ENCODE measurements at places on chromosomes 4 and X.

DNA sequence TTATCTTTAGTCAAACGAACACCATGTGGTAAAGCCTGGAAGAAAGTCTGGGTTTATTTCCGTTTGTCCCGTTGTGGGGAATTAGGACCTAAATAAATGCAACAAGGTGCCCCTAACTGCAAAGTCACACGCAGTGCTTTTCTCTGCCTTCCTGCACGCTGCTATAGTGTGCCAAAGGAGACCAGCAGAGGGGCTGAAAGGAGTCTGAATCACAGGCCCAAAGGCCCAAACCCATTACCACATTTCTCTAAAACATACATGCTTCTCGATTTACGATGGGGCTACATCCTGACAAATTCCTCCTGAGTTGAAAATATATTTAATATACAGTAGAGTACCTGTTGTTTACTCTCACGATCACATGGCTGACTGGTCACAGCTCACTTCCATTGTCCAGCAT is 4.5 kb downstream of the VEGFC start:
- DNase-seq = no peak

- DNase-seq = no peak
Measured at GRCh38 chr4:14023896-14024295, 396.4 kb upstream of the BOD1L1 start.

DNA sequence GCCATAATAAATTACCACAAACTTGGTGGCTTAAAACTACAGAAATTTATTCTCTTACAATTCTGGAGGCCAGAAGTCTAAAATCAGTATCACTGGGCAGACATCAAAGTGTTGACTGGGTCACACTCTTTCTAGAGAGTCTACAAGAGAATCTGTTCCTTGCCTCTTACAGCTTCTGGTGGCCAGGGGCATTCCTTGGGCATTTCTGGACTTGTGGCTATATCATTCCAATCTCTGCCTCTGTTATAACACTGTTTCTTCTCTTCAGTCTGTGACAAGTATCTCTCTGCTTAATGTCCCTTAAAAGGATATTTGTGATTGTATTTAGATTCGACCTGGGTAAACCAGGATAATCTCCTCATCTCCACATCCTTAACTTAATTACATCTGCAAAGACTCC is 207.3 kb upstream of the DCAF8L1 start:
- DNase-seq = no peak

DNA sequence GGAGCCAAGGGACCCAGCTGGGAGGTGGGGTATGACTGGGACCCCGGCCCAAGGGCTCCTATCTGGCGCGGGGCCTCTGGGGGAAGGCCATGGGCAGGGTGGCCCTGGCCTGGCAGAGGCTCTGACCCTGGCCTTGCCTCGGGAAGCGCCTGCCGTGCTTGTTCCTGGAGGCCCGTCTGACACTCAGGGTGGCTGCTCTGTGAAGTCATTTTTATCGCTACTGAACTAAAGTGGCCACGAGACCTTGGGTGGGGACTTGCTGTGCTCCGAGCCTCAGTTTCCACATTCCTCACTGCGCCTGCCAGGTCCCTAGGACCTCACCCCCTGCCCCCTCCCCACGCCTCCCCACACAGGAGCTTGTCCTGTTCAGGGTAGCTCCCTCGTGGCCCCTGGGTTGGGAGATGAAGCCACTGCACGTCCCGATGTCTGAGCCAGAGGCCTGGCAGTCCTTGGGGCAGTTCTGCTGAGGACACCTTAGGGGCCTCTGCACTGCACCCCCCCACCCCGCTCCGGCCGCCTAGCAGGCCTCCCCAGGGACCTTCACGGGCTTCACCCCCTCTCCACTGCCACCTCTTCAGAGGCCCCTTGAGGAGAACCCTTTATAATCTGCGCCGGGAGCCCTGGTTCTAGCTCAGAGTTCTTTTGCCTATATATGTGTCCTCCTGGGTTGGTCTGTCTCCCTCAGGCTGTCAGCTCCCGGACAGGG is 639 bp upstream of the SORCS2 start:
- no peak for DNase-seq

DNA sequence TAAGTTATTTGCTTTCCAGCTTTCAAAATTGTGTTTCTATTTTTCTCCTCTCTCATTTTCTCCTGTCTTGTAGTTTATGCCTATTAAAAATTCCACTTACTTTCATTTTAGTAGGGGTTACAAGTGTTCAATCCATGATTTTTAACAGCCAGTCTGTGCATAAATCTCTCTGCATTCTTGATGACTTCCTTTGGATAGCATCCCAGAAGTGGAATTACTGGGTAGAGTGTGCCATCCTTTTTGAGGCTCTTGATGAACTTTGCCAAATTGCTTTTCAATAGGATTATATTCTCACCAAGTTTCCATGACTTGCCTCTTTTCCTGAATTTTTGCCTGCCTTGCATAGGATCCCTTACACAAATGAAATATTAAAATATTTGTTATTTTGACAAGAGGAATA is 58.5 kb downstream of the DIPK2B start:
- DNase-seq = no peak

GRCh38 chr4:42895452-42895851 is 2.9 kb downstream of the GRXCR1 start:
- no peak for DNase-seq

GRCh38 chr4:165634766-165635165 is 238.3 kb upstream of the TLL1 start:
- DNase-seq = no peak

- no peak for DNase-seq
Measured at GRCh38 chrX:68114573-68115129, 318.6 kb downstream of the OPHN1 start.

GRCh38 chrX:129998021-129998420 is 15.6 kb downstream of the BCORL1 start:
- no peak for DNase-seq

GRCh38 chrX:148878371-148878770 is 378.0 kb downstream of the AFF2 start:
- no peak for DNase-seq

DNA sequence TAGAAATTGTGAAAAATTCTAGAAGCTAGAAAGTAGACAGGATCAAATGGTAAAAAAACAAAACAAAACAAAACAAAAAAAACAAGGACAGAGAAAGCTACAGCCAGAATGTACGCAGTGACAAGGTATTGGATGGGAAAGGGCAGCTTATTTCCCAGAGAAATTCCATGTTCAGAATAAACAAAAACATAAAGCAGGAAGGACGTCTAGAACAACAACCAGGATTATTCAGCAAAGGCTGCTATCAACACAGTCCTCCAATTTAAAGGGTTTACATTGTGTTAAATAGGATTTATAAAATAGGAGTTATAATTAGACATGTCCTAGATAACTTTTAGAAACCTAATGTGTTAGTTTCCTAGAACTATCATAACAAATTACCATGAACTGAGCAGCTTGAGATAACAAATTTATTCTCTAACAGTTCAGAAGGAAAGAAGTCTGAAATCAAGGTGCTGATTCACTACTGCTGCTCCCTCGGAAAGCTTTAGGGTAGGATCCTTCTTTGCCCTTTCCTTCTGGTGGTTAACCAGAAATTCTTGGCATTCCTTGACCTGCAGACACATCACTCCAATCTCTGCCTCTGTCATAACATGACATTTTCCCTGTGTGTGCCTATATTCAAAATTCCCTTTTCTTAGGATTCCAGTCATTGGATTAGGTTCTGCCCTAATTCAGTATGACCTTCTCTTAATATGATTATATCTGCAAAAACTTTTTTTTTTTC is 175.6 kb downstream of the SNCA start:
- no peak for DNase-seq

DNA sequence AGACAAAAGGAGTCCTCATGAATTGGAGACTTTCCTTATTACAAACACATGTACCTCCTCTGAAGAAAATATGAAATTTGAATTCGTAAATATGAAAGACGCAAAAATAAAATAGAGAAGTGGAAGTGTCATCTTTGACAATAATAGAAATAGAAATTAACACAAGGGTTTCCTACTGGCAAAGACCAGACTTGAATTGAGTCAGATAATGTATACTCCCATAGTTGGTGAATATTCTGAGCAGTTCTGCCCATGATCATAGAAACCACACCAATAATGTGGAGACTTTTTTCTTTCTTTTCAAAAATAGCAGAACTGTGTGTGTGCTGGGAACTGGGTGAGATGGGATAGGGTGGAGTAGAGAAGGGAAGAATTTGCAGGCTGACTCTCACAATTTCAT is 277.7 kb upstream of the TET2 start:
- no peak for DNase-seq

- DNase-seq = peak; percentile 43
Measured at GRCh38 chr4:37453281-37453998, 208.9 kb downstream of the NWD2 start.

DNA sequence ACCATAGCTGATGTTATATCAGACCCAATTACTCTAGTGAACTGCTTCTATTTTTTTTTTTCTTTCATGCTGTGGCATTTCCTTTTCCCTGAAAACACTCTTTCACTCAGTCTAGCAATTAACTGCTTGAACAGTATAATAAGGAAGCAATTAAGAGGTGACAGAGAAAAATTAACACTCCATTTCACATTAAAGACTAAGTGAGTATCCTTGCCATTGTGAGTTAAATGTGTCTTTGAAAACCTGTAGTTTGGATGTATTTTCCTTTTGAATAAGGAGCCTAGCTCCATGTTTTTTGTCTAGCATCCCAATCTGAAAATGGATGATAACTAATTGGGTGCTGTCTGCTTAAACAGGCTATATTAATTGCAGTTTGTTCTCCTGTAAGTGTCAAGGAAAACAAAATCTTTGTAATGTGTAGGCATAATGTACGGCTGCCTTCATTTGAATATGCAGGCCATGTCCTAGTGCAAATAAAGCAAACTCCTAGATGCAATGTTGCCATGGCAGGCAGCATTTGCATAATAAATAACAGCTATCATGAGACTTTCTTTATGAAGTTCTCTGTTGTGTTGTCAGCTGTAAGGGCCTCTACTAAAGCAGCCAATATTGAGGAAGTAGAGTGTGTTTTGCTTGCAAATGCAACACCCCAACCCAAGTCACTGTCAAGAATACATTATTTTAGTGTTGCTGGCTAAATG is 416.7 kb downstream of the ZIC3 start:
- no peak for DNase-seq

- DNase-seq = no peak
Measured at GRCh38 chr4:73187325-73187724, 71.3 kb downstream of the ANKRD17 start.

- no peak for DNase-seq
Measured at GRCh38 chrX:21412029-21412428, 37.8 kb downstream of the CNKSR2 start.

DNA sequence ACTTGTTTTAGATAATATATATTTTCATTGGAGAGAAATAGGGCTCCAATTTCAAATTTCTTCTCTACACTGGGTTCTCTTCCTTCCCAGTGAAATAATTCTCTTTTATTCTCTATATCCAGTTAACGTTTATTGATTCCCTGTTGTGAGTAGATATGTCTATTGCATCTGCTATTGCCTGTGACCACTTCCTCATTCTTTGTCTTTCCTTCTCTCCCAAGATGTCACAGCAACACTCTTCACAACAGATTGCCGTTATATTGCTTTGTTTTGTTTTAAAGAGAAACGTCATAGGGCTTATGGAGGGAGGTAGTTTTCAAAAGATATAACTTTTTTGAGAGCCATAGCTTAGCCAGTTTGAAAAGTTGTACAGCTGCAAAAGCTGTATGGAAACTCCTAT is 343.8 kb downstream of the ARHGAP24 start:
- DNase-seq = no peak

DNA sequence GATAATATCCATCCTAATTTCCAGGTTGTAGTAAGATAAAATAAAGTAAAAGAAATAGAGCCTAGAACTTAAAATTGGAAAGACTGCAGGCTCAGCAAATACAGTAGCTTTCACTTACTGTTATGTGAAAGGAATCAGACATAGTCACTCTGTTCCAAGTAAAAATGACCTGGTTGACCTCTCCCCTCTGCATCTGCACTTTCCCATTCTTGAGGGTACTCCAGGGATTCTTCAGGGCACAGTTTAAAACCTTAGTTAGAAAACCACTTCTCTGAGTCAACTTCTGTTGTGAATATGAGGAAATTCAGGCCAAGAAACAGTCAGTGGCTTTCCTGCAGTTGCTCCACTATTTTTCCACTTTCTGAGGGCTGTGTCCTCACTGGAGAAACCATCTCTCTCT is 42.9 kb downstream of the FRAS1 start:
- DNase-seq = no peak

GRCh38 chrX:48636776-48637175 is 39.5 kb downstream of the WDR13 start:
- DNase-seq = no peak

- no peak for DNase-seq
Measured at GRCh38 chr4:153276971-153277370, 67.5 kb upstream of the MND1 start.

- no peak for DNase-seq
Measured at GRCh38 chrX:148928811-148929210, 428.4 kb downstream of the AFF2 start.

- no peak for DNase-seq
Measured at GRCh38 chrX:109187473-109188168, 294.3 kb downstream of the GUCY2F start.

DNA sequence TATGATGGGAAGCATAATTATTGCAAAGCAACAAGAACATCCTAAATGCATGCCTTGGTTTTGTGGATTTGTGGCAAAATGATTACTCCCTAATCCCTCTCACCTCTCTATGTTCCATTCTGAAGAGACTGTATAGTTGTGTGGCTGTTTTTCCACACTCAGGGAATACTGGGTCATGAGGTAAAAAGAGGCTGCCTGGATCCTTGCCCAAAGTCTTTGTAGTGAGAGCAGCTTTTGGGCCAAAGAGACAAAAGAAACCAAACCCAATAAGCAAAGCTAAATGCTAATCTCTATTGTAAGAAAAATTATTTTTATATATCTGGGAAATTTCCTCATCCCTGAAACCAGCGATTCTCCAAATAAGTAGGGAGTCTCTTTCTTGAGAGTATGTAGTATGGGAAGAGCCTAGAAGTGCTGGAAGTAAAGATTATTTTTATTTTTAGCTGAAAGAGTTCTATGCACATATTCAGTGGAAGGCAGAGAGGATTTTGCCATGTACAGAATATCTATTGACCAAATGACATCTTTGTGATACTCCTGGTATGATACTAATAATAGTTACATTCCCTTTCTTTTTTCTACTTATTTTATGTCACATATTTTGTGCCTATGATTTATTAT is 24.9 kb upstream of the SULT1B1 start:
- no peak for DNase-seq

All from central memory CD4-positive, alpha-beta T cell (primary cell).